ENCODE measurements at places on chromosomes 7 and 10.

GRCh38 chr7:104059103-104059502 is 69.6 kb upstream of the RELN start:
- DNase-seq, result no peak

- no peak for DNase-seq
Measured at GRCh38 chr10:69224862-69225657, 4.9 kb downstream of the HKDC1 start.

DNA sequence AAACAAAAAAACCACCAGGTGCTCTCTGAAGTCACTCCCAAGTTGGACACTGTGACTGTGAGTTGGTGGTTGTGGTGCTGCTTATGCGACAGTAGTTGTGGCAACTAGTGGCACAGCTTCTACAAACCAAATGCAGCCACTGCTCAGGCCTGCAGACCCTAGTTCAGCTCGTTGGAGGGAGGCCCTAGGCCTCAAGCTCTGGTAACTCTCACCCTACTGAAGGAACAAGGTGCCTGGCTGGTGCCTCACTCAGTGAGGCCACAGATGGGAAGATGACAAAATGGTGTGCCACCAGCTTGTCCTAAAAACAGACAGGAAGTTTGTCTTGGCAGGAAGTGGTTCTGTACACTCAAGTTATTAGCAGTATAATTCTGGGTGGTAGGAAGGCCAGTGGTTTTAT is 45.3 kb upstream of the RAPGEF5 start:
- DNase-seq, result no peak

- no peak for DNase-seq
Measured at GRCh38 chr7:2792856-2793487, 51.1 kb downstream of the GNA12 start.

- DNase-seq, result no peak
Measured at GRCh38 chr10:12833451-12833850, 168.1 kb downstream of the CCDC3 start.

DNA sequence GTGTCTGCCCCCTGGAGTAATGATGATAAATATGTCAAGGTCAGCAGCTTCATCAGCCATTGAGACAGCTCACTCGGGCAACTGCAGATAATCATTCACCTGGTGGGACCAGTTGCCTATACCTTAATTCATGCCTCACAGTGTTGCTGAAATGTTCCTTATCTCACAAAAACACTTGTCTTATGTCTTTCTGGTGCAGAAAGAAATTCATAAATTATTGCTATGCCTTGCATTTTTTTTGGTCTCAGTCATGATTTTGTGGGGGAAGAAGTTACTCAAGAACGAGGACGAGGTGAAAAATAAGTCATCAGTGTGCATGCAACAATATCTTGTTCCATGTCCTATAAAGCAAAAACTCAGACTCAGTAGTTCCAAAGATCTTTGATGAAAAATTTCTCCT is 16.0 kb downstream of the TRIL start:
- DNase-seq, result no peak

- no peak for DNase-seq
Measured at GRCh38 chr10:126321440-126321839, 66.8 kb downstream of the ADAM12 start.

DNA sequence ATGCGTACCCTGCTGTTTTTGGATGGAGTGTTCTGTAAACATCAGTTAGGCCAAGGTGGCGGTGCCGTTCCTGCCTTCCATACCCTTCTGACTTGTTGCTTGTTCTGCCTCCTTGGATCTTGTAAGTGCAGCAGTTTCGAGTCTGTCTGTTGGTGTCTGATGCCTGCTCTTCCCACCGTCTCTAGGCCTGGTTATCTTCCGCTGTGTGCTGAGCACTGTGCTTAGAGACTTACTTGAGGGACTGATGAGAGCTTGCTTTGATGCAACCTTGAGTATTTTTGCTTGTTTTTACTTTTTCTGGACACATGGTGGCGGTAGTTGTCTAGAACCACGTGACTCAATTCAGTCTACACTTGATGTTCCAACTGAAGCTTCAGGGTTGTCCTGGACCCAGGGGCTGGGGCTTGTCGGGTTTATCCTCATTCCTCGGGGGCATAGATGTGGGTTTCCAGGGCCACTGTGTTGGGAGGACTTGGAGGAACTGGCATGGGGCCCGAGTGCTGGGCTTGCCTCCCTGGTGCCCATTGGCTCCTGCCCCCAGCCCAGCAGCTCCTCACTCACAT is 14.4 kb upstream of the SPRN start:
- DNase-seq, result no peak

GRCh38 chr7:144650439-144650838 is 185.4 kb downstream of the TPK1 start:
- DNase-seq, result no peak

GRCh38 chr7:35596061-35596460 is 98.9 kb downstream of the HERPUD2 start:
- DNase-seq, result no peak

DNA sequence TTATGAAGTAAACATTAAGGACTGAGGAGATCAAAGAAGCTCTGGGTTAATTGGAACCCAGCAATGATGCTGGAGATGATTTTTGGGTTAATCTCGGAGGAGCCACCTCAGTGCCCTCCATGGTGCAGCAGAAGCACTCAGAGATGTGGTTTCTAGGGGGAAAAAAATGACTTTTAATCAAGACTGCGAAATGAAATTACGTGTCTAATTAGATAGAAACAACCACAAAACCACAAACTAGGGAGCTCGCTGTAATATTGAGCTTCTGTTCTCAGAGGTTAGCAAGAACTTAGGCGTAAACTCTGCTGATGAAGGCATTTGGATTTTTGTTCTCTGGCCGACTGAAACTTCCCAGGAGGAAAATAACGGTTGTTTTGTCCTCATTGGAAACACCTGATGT is 319.0 kb downstream of the GRID1 start:
- DNase-seq, result no peak

DNA sequence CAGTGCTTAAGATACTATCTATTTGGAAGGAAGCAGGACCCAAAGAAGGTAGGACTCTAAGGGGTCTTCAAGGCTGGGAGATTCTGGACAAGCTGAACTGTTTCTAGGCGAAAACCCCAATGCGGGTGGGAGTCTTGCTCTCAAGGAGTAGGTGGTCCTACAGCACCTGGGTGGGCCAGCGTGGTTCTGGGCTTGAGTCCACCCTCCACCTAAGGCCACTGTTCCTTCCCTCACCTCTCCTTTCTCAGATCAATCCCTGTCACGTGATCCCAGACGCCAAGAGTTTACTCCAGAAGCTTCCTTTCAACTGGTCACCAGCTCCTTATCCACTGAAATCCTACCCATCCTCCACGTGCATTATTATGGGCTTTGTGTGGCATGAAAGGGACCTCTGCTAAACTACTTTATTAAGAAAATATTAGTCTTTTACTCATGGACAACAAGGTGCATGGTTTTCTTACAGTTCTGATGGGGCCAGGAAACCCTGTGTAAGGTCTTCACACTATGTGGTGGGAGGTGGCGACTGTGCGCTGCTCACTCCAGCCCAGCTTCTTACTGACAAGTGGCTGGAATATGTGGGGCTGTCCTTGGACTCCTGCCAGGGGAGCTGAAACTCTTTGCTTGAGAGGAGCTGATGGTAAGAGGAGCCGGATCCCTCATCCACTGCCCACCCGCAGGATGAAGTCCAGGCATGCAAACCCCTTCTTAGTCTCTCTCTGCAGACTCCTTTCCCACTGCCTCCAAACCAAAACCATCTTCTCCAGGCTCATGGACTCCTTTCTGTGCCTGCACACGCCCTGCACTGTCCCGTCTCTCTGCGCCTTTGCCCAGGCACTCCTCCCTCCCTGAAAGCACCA is 1.6 kb downstream of the ZNF746 start:
- DNase-seq, result no peak

DNA sequence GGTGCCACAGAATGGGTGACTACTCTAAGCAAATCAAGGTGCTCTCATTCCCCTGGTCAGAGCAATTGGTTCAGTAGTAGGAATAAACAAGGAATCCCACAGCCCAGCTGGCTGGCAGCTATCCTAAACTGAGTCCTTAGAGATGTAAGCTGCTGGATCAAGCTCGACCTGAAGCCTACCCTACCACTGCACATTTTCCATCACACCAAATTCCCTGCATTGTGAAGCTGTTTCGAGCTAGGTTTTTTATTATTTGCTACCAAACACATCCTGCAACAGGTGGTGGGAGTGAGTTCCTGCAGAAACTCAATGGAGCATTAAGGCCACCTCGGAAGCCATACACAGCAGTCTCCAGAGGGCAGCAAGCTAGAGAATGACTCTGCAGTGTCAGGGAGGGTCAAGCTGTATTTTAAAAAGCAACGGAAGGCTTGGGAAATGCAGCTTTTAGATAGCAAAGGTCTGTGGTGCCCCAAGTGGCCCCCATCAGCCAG is 33.7 kb upstream of the TNRC18 start:
- no peak for DNase-seq

DNA sequence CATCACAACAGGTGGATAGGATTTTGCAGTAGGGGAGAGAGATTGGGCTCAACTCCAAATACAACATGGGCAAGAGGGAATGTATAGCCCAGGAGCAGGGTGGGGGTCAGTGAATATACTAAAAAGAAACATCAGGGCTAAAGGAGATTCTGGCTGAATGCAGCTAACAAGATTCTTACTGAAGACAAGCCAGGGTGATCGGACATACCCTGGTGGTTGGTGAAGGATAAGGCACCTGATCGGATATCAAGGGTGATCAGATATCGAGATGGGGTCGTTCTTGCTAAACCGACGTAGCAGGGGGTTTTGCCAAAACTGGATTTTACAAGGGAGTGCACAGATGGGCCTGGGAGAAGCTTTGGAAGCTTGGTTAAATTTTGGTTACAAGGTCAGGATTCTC is 34.4 kb downstream of the WIPF3 start:
- no peak for DNase-seq

- no peak for DNase-seq
Measured at GRCh38 chr10:86802473-86803108, 46.2 kb downstream of the BMPR1A start.

DNA sequence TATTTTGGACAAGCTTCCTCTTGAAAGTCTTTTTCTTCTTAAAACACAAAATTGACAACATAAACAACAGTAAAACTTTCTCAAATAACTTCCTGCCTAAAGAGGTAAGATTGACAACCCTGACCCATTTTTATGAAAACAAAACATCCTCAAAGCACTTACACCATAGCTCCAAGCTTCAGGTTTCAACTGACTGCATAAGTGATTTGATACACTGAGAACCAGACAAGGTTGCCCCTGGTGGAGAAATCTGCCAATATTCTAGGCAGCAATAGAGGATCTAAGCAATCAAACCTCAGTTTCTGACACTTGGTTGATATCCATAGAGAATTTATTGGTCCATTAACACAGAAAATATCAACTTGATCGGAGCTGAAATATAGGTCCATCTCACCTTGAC is 147.8 kb downstream of the ELAPOR2 start:
- DNase-seq, result no peak

DNA sequence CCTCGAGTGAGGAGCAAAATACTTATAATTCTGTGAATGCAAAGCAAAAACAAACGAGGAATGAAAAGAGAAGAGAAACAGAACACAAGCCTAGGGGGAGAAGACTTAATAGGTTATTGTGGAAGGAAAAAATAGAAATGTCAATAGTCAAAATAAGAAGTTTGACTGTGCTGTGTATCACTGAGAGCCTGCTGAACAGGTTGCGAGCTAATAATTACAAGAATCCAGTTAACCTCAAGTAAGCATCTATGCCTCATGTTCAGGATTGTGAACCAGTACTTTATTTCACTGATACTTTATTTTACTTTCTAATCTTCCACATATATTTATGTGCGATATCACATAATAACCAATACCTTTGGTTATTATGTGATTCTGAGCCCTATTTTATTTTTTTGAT is 316.7 kb downstream of the OTUD1 start:
- no peak for DNase-seq

DNA sequence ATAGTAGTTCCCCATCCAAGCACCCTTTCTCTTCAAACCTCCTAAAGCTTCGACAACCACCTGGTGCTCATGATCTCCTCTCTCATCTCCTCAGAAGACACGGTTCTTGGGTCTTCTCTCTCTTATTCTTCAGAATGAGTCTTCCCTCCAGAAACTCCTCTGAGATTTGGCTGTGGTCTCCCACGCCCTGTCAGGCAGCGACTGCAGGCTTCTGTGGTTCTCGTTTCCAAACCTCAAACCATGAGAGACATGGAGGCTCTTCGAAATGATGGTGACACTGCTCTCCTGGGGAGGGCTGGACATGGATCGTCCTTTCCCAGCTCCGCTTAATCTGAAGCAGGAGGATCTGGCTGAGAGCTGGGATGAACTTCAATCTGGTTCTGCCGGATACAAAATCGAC is 78.6 kb upstream of the PITRM1 start:
- DNase-seq, result no peak

- no peak for DNase-seq
Measured at GRCh38 chr7:50940621-50941020, 157.9 kb upstream of the GRB10 start.

GRCh38 chr10:76719006-76719405 is 918.6 kb downstream of the KCNMA1 start:
- no peak for DNase-seq

DNA sequence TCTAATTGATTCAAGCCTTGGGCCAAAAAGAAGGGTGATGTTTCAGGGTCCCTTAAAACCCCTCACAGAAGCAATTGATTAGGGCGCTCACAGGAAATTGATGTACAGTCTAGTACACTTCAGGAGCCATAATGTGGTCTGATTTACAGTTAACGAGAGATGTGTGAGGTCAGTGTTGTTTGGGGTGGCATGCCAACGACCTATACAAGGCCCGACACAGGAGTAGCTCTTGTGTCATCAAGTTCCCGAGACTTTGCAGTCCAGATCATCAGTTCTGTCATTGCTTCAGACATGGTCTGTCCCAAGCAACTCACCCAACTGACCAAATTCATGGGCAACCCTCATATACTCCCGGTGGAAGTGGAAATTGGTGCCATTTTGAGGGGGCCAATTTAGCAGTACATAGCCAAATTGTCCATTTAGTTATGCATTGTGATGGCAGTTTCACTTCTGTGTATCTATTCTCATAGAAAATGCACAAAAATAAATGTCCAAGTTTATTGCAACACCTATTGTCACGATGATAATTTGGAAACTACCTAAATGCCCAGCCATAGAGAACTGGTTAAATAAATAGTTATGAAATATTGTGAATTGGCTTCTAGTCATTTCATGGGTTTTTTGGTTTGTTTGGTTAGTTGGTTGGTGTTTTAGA is 18.0 kb upstream of the ARID5B start:
- no peak for DNase-seq

GRCh38 chr10:75776738-75777504 is 345.5 kb downstream of the LRMDA start:
- DNase-seq, result no peak

DNA sequence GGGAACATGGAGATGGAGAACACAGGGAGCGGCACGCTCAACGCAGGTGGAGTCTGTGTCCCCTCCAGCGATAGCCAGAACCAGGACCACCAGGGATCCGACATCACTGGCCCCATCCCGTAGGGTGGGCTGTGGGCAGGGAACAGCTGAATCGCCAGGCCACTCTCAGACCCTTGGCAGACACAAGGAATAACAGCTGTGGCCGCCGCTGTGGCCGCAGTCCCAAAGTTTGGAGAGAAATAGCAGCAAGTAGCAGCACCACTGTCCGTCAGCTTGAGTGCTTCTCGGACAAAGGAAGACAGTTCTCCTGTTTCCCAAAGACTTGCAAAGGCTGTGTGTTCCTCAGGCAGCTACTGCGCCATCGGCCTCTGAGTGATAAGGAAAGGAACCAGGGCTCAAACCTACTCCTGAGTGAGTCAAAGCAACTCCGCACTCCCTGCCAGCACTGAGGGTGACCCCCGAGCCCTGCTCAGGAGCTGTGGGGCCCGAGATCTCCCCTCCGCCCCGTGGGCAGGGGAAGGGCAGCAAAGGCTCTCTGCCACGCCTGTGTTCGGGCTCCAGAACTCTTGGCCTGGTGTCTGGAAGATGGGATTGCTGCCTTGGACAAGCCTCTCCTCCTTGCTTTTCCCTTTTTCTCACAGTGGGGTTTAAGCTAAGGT is 82.3 kb upstream of the FAM20C start:
- no peak for DNase-seq

Measured in C1 segment of cervical spinal cord (tissue), 14 donors.